ENCODE measurements at places on chromosomes 5 and 9.
A peak's percentile ranks its signal among the peaks of the same experiment; 100 is the strongest.

GRCh38 chr5:100520348-100520747, 14.8 kb upstream of the FAM174A start:
- no peak for DNase-seq

- no peak for DNase-seq
These were observed 9.5 kb downstream of the CEP78 start for GRCh38 chr9:78245401-78245800.

DNA sequence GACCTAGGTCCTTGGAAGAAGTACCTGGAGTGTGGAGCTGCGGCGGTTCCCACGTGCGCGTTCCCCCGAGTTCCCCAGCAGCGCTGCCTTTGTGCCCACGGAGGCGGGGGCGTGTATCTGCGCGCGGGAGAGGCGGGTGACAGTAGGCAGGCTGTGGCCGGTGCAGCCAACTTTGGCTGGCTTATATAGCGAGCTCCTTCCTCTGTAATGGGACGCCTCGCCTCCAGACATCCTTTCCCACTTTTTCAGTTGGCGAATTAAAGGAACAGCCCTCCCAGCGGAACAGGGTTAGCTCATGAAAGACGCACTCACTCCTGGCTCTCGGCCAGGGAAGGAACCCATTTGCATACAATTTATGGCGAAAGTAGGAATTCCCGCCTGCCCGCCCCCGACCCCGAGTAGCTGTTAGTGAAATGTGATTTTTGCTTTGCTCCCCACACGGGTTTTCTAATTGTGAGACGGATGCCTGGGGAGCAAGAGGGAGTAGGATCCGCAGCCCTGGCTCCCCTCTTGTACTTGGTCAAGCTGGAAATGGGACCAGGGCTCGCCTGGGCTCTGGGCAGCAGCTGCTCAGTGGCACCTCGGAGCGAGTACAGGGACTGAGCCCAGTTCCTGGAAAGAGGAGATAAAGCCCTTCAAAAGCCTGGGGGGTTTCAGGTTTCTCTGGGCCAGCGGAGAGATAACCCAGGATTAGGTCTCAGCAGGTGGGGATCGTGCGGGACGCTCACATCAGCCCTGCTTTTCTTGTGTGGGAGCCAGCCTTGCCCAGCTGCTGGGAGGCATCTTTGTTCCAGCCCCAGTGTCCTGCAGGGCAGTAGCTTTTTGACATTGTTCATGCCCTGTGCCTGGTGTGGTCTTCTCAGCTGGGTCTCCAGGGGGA, at the start of gene TNC:
TSS of gene TNC (minus strand) at position 159 of the 880 bp plus-strand sequence. CDS start 27,139 bp downstream, outside the sequence.
- DNase-seq, result no peak

DNA sequence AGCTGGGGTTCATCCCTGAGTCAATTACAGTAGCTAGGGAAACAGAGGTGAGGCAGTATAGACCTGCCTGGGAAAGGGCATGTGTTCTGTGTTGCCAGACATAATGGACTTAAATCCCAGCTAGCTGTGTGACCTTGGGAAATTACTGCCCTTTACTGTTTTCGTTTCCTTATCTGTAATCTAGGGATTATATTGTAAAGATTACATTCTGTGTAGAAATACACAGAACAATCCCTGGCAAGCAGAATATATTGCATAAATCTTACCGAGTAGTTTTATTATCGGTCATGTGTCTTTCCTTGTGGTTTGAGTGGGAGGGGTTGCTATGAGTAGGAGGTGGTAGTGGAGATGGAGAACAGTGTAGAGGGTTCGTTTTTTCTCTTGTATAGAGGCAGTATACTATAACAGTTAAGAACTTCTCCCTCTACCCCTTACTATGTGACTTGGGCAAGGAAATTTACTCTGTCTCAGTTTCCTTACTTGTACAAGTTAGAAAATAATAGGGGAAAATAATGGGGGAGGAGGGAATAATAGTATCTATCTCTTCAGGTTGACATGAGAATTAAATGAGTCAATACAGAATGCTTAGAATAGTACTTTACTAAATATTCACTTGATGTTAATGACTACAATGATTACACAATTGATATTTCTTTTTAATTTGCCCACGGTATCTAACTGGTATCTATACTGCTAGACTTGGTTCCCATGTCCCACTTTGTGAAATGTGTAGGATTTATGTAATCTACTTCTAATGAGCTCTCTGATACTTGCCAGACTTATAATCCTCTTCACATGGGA, 7.1 kb upstream of the DMXL1 start:
- DNase-seq, result no peak

DNA sequence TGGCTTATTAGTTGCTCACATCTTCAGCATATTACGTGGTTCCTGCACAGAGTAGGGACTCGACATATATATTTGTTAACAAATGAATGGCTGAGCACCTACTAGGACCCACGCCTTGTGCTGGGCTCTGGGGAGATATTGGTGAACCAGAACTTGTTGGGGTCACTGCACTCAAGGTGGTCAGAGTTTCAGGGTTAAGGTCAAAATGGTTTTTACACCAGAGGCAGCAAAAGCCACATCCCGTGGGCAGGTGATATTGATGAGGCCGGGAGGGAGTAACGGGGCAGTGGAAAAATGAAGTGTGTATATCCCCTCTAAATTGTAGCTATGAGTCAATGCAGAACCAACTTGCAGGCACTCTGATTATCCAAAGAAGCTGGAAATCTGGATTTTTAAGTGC, 136.5 kb upstream of the KLF4 start:
- DNase-seq, result no peak

DNA sequence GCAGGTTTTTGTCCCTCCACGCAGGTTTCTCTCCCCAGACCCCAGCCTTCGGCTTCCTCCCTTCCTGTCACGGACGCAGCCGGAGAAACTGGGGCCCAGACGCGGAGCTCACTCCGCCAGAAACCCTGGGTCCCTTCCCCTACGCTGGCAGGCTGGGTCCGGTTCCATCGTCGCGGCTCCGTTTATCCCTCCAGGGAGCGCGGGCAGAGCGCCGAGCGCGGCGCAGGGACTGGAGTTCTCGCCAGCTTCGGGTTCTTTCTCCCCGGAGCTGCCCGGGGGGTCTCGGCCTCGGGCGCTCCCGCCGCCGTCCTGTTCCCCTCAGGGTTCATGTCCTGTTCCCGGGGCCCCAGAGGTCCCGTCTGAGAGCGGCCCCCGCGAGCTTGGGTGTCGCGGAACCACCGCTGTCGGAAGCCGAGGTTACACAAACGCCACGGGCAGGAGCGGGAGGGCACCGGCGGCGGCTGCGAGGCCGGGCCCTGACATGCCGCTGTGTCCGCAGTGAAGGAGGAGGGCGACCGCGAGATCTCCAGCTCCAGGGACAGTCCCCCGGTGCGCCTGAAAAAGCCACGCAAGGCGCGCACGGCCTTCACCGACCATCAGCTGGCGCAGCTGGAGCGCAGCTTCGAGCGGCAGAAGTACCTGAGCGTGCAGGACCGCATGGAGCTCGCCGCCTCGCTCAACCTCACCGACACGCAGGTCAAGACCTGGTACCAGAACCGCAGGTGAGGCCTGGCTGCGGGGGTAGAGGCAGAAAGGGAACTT, 4.6 kb downstream of the BARHL1 start:
- DNase-seq, result no peak

- no peak for DNase-seq
These were observed 46.0 kb downstream of the CRB2 start for GRCh38 chr9:123401879-123402513.

GRCh38 chr5:108093186-108093585, 288.7 kb downstream of the FBXL17 start:
- no peak for DNase-seq

DNA sequence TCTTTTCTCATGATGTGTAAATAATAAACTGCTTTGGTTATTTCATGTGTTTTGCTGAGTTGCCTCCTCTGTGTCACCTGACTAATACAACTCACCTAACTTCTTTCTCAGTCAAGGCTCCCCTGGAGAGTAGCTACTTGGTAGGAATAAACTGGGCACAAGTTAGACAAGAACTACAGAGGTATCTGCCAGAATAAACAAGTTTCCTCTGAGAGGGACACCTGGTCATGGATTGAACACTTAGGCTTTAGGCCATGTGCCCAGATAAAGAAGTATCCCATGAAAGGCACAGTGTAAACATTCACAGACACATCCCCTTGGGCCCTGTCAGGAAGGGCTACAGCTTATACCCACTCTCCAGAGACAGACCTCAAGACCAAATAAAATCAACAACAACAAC, 532.5 kb downstream of the KIF4B start:
- no peak for DNase-seq

GRCh38 chr5:176648474-176649194, 1.4 kb downstream of the TSPAN17 start:
- DNase-seq, result peak; percentile 57

DNA sequence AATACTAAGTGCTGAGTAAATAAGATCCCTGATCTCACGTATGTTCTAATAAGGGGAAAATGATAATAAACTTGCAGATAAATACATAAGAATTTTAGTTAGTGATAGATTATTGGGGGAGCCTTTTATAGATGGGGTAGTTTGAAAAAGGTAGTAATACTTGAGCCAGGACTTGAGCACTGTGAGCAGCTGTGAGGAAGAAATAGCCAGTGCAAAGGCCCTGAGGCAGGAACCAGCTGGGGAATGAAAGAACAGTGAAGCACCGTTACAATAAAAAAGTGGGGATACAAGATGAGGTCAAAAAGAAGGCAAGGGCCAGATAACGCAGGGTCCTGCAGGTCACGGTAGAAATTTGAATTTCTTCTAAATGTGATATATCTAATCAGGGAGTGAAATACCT, 234.8 kb upstream of the ELL2 start:
- no peak for DNase-seq

GRCh38 chr9:111005746-111006470, 32.4 kb downstream of the LPAR1 start:
- no peak for DNase-seq

DNA sequence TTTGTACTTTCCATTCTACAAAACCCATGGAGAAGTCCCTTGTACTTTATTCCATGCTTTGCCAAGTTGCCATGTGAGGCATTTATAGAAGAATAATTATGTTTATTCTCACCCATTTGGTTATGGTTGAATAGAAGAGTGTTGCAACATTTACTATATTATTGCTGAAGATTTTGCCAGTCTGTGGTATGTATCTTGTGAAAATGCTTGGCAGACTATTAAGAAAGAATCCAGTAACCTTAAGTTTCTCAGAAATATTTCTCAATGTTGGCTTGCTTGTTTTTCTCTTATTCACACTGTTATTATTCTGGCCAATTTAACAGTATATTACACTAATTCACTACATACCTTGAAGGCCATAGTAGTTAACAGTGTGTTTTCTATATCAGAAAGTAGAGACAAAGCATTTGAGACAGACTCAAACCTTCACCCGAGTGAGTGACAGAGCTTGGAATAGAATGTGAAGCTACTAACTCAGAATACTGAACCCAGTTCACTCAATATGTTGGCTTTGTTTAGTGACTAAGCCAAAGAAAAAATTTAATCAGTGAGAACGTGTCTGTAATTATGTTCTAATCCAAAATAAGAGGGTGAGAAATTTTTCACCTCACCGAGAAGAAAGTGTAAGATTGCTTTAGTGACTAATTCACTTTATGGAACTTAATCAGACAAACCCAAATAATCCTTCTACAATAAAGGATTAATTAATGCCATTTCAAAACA, 184.4 kb downstream of the CWC27 start:
- DNase-seq, result no peak

GRCh38 chr5:63878788-63879187, 83.5 kb downstream of the HTR1A start:
- no peak for DNase-seq

DNA sequence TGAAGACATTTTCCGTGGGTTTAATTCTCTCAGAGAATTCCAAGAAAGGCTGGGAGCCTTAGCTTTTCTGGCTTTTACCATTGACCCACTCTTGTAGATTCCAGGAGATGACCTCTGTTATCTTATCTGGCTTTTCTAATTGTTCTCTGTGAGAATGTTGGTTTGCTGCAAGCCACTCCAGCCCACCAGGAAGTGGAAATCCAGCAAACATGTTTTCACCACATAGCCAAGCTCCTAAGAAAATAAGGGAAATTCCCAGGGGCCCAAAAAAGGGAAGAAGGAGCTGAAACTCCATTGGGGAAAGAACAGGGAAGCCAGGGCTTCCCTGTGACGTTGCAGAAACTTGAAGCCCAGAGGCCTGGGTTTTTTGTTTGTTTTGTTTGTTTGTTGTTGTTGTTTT, 19.7 kb downstream of the GPR107 start:
- no peak for DNase-seq

GRCh38 chr5:151935135-151935695, 10.6 kb upstream of the GLRA1 start:
- no peak for DNase-seq

DNA sequence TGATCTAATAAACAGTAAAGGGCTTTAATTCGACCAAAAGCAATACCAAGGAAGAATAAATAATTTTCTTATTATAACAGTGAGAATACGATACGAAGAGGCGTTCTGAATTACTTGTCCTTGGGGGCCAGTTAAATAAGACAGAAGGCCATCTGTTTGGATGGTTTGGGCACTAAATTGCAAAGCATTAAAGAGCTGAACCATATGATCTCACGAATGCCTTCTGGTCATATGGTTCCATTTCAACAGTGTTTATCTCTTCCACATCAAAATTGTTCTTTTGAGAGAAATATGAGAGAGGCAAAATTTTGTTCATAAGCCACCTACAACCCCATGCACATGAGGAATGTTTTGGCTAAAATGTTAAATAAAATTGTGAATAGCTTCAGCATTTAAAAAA, 605.4 kb downstream of the PTPRD start:
- DNase-seq, result no peak

- DNase-seq, result no peak
These were observed 41.2 kb upstream of the ZNF300 start for GRCh38 chr5:150945947-150946346.

DNA sequence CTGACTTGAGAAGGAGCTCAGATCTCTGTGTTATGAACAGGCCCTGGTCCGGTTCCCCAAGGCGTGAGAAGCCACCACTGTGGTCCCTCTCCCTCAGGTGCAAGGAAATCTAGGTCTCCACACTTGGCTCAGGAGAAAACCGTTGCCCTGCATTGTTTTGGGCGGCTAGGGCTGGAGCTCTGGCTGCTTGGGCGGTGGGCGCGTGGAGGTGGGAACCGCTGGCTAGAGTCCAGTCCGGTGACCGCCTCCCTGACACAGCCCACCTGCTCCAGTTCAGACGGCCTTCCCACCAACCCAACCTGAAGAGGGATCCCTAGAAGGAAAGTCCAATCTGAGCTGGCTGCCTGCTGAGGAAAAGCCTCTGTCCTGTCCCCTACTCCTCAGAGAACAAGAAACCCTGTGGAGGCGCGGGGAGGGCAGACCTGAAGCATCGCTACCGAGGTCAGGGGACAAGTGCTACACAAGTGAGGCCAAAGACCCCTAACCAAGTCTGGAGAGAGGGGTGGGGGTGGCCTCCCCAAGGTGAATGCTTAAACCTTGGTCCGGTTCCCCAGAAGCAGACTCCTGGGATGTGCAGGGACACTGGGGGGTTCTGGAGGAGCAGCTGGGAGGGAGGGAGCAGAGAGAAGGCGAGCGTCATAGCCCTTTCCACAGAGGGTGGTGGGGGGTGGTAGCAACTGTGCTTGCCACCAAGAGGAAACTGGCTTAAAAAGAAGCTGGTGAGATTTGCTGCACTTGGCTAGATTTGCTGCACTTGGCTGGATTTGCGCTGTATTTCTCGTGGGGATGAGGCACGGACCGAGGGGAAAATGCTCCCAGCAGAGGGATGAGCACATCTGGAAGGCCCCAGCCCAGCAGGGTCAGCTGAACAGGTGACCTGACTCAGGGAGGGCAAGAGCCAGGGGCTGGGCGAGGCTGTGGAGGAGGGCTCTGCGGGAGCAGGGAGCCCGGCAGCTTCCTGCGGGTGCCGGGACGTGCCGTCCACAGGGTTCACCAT, 65.2 kb downstream of the RAPGEF1 start:
- no peak for DNase-seq
